ENCODE measurements at places on chromosomes 3 and 15.

DNA sequence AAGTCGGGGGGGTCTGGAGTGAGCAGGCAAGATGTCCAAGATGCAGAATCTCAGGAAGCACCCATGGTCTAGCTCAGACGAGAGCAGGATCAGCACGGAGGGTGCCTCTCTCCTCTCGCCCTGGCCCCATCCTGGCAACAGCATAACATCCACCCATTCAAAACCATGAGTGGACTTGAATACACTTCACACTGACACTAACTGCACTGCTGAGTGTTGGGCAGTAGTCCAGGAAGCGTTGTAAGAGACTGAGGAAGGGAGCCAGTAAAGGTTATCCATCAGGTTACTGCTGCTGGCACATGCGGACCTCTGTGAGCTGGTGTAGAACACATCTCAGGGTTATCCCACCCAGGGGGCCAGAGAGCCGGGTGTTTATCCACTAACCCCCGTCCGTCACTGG is 131.0 kb upstream of the TOPAZ1 start:
- DNase-seq = no peak

- DNase-seq = no peak
Measured at GRCh38 chr15:69421498-69421897, 7.3 kb downstream of the KIF23 start.

GRCh38 chr3:113038328-113038727 is 47.5 kb downstream of the GTPBP8 start:
- DNase-seq = no peak

GRCh38 chr15:48324949-48325348 is 6.3 kb upstream of the DUT start:
- no peak for DNase-seq

DNA sequence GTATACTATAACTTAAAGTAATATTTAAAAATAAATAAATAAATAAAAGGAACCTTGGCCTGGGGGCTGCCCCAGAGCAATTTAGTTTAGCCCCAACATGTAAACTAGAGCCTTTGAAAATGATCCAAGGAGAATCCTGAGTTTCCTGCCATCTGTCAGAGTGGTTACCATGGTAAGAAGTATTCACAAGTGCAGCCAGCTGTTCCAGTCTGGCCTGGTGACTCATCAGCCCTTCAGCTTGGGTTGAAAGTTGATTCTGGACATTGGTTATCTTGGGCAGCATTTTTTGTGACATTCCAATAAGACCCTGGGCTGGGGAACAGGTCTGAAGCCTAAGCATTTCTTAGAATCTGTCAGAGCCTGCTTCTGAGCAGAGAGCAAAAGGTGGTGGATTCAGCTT is 72.7 kb upstream of the LRTM1 start:
- peak; percentile 84 for DNase-seq

DNA sequence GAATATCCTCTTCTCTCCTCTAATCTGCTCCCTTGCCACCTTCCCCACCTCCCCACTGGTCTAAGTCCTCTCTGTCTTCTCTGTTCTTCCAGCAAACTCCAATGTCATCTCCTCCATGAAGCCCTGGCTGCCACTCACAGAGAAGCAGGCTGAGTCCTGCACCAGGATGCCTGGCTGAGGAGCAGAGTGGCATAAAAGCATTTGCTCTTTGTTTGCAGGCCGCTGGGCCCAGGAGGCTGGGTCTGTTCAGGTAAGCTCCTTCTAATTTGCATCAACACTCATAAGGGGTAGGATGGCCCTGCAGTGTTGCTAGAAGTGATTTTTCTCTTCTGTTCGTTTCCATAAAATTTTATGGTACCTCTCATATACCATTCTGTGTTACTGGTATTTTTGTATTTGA is 43.2 kb upstream of the KLHL25 start:
- no peak for DNase-seq

- DNase-seq = no peak
Measured at GRCh38 chr15:58528188-58528870, 96.5 kb downstream of the LIPC start.

GRCh38 chr3:24850245-24850644 is 355.6 kb upstream of the THRB start:
- no peak for DNase-seq

DNA sequence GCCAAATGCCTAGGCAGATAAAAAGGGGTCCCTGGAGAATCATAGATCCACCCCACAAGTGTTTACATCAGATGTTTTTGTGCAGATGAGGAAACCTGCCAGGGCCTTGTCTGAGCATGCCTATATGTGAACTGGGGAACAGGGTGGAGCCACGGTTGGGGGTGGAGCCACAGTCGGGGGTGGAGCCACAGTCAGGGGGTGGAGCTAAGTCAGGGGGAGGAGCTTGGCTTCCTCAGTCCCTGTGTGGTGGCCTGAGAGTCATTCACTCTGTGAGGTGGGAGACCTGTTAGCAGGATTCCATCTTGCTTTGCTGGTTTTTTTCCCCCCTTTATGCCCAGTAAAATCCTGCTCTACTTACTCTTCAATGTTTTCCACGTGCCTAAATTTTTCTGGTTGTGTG is 57.8 kb upstream of the TGFBR2 start:
- no peak for DNase-seq

GRCh38 chr3:55455915-55456314 is 31.2 kb downstream of the WNT5A start:
- no peak for DNase-seq

DNA sequence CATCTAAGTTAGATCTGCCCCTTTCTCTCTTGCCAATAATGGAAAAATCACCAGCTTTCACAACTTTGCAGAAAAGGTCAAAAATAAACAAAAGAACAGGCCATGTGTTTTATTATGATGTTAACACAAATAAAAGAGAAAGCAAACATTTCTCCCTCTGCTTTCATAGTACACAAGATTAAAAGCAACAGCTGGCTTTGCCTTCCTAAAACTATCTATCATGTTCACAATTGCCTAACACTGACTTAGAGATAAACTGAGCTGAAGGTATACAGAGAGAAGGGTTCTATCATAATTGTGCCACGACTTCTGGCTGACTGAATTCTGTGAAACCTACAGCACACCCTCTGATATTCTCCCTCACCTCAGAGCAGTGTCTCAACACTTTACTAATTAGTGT is 29.4 kb downstream of the AADAC start:
- no peak for DNase-seq

DNA sequence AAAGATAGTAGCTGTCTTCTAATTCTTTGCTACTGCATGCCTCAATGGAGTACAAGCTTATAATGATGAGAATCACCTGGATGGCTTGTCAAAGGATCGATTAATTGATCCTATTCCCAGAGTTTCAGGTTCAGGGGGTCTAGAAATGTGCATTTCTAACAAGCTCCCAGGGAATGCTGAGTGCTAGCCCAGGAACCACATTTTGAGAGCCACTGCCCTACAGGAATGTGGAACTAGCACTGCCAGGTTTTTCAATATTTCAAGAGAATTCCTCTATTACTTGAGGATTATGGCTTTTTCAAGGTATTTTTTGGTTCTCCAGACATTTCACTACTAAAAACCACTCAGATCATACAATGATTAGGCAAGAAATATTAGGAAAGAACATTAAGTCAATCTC is 52.7 kb downstream of the RARB start:
- DNase-seq = no peak

- DNase-seq = no peak
Measured at GRCh38 chr15:66875588-66876420, 173.8 kb downstream of the SMAD6 start.

GRCh38 chr3:42674146-42674545 is 11.2 kb upstream of the KLHL40 start:
- DNase-seq = no peak

DNA sequence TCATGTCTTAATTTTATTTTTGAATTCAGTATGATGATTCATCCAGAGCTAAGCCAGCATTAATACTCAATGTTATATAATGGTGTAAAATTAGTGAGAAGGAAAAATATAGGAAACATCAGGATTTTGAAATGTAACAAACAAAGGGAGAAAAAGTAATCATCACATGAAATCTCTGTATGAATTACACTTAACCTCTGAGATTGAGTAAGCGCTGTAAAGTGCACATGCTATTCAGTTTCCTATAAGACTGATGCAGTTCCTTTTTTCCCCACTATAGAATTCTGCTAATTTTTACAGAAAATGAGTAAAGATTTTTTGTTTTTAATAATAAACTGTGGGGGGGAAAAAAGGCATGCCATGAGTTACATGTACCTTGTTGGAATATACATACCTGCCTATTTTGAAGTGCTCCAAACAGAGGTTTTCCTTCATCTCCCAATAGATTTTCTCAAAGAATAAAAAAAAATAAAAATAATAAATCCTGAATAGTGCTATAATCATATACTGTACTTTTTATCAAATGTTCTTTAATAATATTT is 64.0 kb upstream of the TTBK2 start:
- DNase-seq = no peak

- peak; percentile 92 for DNase-seq
Measured at GRCh38 chr3:30286007-30286669, 320.3 kb upstream of the TGFBR2 start.

- DNase-seq = no peak
Measured at GRCh38 chr15:42184296-42184695, 23.8 kb downstream of the VPS39 start.

DNA sequence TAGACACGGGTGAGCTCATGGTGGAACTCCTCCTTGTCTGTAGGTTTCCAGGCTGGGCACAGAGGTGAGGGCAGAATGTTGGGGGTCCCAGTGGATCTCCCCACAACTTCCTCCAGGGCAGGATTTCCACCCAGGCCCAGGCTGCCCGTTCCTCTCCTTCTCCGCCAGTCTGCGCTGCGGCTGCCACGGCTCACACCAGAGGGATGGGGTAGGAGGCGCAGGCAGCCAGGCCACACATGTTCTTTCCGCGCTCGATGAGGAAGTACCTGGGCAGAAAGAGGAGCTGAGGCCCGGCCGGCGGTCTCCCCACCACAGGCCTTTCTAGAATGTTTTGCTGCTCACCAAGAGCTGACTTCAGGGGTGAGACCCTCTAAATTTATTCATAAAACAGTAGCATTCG is 22.9 kb downstream of the CTSH start:
- DNase-seq = no peak

DNA sequence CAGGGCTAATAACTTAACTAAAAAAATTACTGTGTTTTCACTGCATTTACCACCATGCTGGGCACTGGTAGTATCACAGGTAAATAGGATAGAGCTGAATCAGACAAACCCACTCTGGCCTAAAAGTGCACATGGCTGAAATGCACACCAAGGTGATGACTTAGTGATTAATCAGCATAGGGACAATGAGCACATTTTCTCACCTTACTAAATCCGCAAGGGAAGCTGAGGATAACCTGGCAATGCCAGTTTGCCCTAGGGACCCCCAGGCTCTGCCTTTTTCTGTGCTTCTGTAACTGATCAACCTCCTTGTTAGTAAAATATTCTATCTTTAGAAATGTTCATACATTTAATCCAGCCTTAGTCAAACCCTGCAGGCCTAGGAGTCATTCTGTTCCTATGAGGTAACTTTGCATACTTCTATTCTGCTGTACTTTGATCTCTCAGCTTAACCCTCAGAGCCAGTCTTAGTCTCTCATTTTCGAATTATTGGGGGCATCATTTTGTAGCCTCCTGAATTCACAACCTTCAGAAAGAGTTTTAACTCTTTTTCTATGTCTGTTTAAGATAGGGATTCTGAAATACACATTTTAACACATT is 562.9 kb upstream of the KCNMB2 start:
- no peak for DNase-seq

- peak; percentile 29 for DNase-seq
Measured at GRCh38 chr3:132399054-132399929, 18.0 kb upstream of the DNAJC13 start.

DNA sequence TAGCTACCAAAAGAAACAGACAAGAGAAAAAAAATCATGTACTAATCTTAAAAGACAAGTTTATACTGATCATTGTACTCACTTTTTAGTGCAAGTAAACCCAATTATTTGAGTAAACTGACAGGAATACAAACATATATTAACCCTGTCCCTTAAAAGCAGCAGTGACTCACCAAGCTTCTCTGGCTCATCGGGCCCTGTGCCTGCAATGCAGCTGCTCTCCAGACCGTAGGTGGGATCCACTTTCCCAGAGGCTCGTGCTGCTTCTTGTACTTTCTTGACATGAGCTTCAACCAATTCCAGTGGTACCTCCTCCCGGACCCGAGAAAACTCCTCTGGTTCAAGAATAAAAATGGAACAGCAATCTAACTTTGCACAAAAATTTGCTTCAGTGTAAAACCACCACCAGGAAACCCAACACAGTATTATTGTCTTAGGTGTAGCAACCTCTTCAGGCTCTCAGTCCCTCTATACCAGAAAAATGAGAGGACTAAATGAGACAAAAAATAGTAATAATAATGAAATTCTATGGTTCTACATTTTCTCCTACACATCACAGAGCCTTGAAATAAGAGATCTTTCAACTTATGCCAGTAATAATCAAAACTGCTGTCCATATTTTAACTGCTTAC is 82.6 kb upstream of the CSPG5 start:
- DNase-seq = no peak

DNA sequence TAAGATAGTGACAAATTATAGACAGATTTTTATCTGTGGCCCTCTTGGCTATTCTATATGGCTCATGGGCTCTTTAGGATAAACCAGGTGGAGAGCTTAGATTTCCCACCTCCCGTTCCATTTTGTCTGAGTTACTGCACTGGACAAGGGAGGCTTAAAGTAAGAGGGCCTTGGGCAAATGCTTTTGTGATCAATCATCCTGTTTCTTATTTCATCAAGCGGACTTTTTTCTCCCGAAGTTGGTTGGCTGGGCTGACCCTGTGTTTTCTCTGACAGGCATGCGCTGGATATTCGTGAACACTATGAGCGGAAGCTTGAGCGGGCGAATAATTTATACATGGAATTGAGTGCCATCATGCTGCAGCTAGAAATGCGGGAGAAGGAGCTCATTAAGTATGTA is 33.4 kb downstream of the TMEM41A start:
- DNase-seq = no peak

- no peak for DNase-seq
Measured at GRCh38 chr3:179268400-179269051, 17.6 kb upstream of the KCNMB3 start.

DNA sequence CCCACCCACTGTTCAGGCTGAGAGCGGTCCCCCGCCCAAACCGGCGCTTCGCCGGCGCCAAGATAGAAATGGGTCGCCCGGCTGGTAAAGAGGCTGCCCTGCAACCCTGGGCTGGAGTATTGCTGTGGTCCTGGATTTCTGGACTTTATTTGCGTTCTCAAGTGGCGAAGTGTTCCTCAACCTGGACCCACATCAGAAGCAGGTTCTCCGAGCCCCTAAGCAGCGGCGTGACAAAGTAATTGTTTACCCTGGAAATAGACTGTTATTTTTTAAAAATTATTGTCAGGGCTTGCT is 481 bp upstream of the DYNC1LI1 start:
- no peak for DNase-seq

- no peak for DNase-seq
Measured at GRCh38 chr3:77686560-77686959, 646.7 kb downstream of the ROBO2 start.

- no peak for DNase-seq
Measured at GRCh38 chr3:57783186-57784088, 27.3 kb downstream of the SLMAP start.

DNA sequence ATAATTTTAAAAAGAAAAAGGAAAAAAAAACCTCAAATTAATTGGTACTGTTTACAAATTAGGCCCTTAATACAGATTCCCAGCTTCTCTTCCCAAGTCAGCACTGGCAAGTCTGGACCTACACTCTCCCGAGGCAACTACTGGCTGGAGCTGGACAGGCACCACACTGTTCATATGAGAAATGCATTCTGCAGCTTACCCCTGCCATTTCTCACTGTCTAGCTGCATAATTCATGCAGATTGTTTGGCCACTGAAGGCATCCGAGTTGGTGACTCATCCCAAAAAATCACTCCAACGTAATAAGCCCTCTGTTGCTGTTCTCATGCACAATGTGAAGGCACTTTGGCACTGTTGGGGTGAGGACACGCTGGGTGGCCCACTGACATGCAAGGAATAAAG is 45.3 kb downstream of the ROPN1B start:
- DNase-seq = no peak

- no peak for DNase-seq
Measured at GRCh38 chr3:117798221-117798620, 1088.6 kb downstream of the TUSC7 start.
